Right lung (tissue), 10 donors: ENCODE measurements at places on chromosomes 3 and 15.

GRCh38 chr3:81097889-81098288 is 663.6 kb downstream of the GBE1 start:
- DNase-seq = no peak

GRCh38 chr3:16477056-16477455 is 36.4 kb downstream of the RFTN1 start:
- DNase-seq = no peak

DNA sequence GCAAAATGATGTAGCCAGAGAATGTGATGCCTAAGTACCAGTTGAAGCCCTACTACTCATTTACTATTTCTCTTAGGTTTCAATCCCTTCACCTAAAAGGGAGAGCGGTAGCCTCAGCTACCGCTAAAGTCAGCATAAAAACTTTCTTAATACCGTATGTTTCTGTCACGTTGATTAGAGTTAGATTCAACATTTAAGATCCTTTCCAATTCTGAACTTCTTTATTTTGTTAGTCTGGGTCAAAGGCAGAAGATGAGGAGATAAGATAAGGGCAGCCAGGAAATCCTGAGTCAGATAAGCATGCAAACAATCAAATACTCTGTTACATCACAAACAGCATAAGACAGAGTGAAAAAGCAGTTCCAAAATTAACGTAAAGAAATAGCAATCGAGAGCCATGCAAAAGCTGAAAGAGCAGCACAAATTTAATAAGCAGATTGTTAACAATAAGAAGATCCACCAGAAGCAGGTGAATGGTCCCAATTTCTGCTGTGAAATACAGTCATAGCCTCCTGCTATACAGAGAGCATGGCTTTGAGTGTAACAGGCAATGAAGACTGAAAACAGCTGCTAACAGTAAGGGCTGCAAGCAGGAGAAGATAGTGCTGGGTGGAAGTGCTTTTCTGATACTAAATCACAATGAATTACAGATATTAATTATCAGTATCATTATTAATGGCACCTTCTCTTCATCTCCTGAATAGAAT is 3.0 kb downstream of the TMEM207 start:
- no peak for DNase-seq

DNA sequence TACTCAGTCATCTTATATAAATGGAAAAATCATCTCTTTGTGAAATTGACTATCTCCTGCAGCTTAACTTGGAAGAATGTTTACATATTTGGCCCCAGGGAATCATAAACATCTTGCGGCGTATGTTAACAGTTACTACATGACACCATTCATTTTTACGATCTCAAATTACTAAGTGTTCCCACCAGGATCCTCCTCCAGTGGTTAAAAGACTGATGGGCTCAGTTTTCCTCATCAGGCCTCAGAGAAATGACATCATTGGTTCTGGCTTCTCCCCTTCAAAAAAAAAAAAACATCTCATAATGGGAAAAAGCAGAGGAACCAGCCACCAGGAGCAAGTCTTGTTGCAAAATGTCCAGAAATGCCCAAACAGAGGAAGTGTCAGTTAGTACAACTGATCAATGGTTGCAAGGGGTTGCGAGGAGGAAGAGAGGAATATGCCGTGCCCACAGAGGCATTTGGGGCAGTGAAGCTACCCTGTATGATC is 70.5 kb upstream of the LIPC start:
- no peak for DNase-seq

DNA sequence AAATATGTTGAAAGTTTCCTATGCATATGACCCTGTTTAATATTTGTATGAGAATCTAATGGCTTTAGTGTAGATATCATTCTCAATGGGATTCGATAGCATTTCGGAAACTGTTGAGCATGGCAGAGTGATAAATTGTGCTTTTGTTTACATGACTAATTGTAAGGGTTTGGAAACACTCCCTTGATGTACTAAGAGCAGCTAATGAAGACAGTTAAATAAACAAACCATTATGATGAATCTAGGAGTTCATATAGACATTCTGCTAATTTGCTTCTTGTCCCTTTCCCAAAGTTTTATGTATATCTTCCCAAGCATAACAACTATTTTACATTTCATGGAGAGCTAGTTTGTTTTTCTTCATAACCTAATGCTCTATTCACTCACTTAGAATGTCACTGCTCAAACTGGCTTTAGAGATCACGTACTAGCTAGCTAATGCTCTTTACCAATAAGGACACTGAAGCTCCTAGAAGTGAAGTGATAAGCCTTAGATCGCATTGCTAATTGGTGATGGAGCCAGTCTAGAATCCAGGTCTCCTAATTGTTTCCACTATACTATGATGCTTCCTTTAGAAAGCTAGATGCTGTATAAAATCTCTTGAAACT is 140.8 kb downstream of the TP63 start:
- DNase-seq = no peak

GRCh38 chr3:159950156-159950898 is 38.3 kb upstream of the IL12A start:
- no peak for DNase-seq

- DNase-seq = no peak
These were observed 319.3 kb upstream of the CFAP20DC start for GRCh38 chr3:59368900-59369675.

DNA sequence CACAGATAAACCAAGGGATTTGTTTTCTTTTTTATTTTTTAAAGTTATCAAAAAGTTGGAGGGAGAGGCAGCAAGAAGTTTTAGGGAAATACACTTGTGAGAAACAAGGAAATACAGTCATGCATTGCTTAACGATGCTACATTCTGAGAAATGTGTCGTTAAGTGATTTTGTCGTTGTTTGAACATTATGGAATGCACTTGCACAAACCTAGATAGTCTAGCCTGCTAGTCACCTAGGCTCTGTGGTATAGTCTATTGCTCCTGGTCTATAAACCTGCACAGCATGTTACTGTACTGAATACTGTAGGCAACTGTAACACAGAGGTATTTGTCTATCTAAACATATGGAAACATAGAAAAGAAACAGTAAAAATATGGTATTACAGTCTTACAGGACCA is 2.0 kb upstream of the NFKBIZ start:
- DNase-seq = no peak
